ENCODE measurements at places on chromosomes 3 and 15.

- no peak for DNase-seq
These were observed 34.0 kb downstream of the TOPBP1 start for GRCh38 chr3:133627789-133628188.

DNA sequence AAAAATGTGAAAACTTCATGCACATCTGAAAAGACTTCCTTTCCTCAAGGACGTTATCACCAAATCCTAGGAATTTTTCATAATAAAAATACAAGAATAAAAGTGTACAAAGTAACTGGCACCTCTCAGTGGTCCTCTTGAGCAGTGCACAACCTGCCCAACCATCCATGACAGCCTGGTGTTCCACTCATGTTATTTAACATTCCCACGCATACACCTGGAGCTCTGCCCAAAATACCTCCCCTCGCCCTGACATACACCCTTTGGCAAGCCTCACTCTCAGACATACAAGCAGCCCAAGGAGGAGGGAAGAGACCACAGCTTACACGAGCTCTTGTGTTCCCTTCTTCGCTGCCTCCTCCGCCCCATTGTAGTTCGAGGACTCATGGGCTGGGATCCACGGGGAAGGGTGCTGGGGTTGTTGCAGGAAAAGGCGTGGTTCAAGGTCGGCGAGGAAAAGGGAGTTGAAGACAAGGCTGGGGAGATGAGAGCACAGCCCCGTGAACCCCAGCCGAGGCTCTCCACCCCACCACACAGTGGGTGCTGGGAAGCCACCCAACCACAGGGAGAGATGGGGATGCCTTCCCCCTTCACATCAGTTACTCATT lies 23.3 kb downstream of the GRIP2 start:
- no peak for DNase-seq

DNA sequence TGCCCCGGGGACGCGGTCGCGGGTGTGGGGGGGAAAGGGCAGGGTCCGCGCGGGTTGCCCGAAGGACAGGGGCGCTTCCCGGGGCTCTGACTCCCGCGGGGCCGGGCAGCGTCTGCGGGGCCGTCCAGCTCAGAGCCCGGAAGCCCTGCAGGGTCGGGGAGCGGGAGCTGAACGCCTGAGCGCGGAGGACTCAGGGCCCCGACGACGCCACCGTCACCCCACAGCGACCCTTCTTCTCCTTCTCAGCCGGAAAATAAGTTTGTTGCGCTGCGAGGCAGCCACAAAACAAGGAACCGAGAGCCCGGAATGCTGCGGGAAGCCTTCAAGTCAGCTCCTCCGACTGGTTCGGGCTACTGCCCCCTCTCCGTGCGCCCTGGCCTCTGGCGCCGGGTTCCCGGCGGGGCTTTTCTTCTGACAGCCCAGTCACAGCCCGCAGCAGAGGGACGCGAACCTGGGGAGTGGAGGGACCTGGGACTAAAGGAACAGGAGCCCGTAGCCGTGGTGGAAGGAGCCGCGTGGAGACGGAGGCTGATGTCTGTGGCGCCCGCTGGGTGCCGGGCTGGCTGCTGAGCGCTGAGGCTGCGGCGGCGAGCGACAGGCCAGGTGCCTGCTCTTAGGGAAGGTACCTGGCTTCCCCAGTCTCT lies 484 bp downstream of the CNTN4 start:
- no peak for DNase-seq

DNA sequence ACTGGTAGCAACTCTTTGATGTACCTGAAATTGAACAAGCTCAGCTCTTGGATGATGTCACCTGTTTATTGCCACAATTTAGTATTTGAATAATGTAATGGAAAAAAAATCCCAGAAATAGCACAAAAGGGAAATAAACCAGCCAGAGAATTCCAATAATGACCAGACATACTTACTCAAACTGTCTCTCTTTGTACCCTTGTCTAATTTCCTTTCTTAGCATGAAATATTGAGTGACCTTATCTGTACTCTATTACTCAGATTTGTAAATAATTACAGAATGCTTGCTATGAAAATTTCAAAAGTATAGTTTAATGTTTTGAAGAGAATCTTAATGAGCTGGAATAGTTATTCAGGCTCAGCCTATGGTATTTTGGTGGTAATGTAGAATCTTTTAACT lies 555.4 kb upstream of the SGO1 start:
- no peak for DNase-seq

DNA sequence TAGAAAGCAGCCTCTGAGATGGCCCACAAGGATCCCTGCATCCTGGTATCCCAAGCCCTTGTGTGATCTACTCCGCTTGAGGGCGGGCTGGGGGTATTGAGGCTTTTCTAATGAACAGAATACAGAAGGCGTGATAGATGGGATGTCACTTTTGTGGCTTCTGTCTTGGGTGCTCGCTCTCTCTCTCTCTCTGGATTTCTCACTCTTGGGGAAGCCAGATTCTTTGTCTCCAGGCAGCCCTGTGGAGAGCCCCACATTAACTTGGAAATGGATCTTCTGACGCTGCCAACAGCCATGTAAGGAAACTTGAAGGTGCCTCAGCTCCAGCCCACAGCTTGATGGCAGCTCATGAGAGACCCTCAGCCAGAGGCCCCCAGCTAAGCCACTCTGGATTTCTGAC lies 26.9 kb upstream of the SEC62 start:
- no peak for DNase-seq

GRCh38 chr3:190366133-190366532 lies 21.8 kb upstream of the CLDN16 start:
- peak; percentile 82 for DNase-seq

GRCh38 chr3:184351511-184352148 lies 9.8 kb downstream of the CLCN2 start:
- DNase-seq, result no peak

GRCh38 chr3:171455603-171456550 lies 4.3 kb downstream of the TNIK start:
- peak; percentile 19 for DNase-seq

DNA sequence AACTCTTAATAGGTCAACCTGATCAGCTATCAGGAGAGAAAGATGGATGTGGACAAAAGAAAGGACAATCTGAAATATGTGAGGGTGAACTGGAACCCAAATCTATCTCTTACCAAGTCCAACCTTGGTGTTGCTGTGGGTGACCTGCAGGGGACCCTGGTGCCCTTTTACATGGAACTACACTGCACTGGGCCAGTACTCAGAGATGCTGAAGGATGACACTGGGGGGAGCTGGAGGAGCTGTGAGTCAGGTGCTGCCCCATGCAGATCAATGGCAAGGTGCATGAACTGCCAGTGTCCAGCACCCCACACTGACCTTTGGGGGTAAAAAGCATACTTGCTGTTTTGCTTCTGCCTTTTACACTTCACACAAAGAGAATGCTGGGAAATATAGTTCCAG lies 55.6 kb upstream of the TBC1D5 start:
- DNase-seq, result peak; percentile 12

DNA sequence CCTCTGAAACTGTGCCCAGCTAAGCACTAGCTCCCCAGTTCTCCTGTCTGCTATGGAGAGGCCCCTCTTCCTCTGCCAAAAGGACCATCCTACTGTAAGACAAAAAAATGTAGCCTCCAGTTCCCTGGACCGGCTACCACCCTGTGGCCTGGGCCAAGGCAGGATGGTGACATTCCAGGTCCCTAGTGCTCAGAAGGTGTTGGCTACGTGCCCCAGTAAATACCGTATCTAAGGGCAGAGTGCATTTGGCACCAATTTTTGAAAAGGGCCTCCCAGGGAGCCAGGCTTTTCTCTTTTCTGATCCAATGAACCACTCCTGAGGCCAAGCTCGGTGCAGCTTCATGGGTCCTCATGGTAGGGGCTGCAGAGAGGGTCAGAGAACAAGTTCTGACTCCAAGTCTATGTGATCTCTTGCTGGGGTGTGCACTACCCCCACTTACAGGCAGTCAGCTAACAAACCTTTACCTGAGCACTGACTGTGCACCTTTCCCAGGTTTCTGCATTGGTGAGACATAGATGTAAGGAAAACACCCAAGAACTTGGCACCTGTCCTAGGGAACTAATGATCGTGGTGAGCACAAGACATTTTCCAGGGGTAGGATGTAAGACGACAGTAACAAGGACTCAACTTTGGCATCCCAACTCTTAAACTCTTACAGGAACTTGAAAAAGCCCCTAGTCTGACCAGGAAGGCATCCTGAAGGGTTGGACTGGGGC lies 32.6 kb downstream of the TLE3 start:
- no peak for DNase-seq

- no peak for DNase-seq
These were observed 27.1 kb downstream of the FAH start for GRCh38 chr15:80179935-80180334.

- DNase-seq, result peak; percentile 98
These were observed 7.3 kb upstream of the ZBTB38 start for GRCh38 chr3:141360888-141361598.

DNA sequence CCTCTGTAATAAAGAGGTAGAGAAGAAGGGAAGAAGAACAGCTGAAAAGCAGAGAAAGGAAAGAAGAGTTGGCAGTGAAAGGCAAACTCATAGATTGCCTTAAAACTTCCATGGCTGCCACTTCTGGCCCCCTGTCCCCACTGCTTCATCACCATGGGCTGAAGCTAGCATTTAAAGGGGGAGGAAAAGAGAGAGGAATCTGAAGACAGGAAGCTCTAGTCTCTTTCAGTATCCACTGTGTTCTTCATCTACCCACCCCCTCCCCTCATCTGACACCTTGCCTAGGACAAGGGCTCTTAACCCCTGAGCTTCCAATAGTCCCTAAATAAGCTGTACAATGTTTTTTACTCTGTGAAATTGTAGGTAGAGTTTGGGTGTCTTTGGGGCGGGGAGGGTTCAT lies 60.6 kb downstream of the ALCAM start:
- DNase-seq, result no peak

DNA sequence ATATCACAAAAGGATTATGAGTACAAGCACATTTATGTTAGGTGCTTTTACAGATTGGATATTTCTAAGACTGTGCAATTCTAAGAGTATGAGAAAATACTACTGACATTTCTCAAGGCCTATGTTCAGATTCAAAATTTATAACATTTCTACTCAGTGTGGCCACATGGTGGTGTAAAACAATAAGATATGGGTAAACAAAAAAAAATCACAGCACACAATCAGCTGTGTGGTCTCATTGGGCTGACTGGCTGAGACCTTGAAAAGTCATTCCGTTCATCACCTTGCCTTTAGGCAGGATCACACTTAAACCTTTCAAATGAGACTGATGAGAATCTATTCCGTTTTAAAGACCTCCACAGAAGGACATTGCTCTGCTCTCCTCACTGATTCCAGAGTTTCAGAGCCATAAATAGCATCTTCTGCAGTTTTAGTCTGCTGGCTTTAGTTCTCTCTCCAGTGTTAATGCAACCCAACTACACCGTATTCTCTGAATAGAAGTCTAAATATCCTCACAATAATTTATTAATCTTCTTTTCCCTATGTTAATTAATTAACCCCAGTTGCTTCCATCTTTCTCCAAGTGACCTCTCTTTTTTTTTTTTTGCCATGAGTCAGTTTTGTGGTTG lies 158.2 kb downstream of the SPATA16 start:
- DNase-seq, result peak; percentile 24

DNA sequence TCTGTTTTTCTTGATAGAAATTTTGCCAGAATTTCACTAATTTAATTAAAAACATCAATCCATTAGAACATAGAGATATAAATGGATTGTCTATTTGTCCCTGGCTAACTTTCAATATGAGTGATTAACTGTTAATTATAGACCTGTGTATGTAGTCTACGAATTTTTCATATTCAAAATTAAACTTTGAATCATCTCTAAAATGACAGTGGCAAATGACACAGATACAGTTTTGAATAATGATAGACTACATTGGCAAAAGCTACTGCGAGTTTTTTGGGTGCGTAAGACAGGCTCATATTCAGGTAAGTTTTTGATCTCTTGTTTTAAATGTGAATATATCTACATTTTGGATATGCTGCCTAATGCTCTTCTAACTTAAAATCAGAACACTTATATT lies 86.0 kb upstream of the TBC1D5 start:
- no peak for DNase-seq

- no peak for DNase-seq
These were observed 26.3 kb downstream of the NDUFB4 start for GRCh38 chr3:120622457-120622856.

- no peak for DNase-seq
These were observed 8.8 kb downstream of the CHST2 start for GRCh38 chr3:143128227-143128955.

- DNase-seq, result peak; percentile 40
These were observed 619.1 kb upstream of the BCHE start for GRCh38 chr3:166456286-166456685.

GRCh38 chr3:152638707-152639450 lies 196.1 kb upstream of the P2RY1 start:
- DNase-seq, result no peak

DNA sequence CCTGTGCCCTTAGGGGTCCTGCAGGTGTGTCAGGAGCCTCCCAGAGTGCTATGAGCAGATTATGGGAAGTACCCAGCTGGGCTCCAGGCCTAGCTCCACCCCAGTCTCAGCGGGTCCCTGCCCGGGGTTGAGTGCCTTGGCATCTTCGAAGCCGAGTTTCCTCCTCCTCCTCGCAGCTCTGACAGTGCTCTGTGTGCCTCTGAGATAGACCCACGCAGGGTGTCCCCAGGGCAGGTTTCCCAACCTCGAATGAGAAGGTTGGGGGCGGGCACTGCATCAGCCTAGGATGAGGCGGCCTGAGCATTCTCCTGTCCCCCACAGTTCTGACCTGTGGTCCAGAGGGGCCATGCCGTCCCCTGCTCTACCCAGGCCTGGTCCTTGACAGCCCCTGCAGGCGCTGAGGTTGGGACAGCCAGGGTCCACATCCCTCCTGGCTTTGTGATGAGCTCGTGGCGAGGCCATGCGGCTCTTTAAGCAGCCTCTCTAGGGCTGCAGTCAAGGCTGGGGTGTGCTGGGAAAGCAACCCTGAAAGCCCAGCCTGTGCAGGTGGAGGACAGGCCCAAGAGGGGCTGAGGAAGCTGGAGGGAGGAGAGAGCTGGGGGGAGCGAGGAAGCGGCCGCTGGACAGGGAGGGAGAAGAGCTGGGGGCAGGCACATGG lies 20.2 kb upstream of the SKOR1 start:
- DNase-seq, result no peak

DNA sequence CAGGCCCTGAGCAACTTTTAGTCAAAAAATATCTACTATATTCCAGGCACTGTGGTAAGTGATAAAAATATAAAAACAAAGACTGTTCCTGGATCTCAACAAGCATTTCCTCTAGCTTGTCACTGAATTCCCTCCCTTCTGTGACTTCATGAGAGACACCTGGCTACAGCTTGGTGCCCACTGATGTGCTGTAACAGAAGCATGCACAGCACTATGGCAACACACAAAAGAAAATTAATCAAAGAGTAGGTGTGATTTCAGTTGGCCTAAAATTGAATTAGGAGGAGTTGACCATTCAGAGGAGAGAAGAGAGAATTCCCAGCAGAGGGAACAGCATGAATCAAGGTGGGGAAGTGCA lies 158.9 kb upstream of the LPP start:
- no peak for DNase-seq

- DNase-seq, result peak; percentile 47
These were observed 240.3 kb upstream of the PEX5L start for GRCh38 chr3:180277041-180277440.

- no peak for DNase-seq
These were observed 95.5 kb upstream of the NPHP3 start for GRCh38 chr3:132817646-132818177.

GRCh38 chr3:59128685-59129084 lies 78.9 kb upstream of the CFAP20DC start:
- no peak for DNase-seq

Data from M059J (cell line).